ENCODE measurements at places on chromosomes 4 and X.

DNA sequence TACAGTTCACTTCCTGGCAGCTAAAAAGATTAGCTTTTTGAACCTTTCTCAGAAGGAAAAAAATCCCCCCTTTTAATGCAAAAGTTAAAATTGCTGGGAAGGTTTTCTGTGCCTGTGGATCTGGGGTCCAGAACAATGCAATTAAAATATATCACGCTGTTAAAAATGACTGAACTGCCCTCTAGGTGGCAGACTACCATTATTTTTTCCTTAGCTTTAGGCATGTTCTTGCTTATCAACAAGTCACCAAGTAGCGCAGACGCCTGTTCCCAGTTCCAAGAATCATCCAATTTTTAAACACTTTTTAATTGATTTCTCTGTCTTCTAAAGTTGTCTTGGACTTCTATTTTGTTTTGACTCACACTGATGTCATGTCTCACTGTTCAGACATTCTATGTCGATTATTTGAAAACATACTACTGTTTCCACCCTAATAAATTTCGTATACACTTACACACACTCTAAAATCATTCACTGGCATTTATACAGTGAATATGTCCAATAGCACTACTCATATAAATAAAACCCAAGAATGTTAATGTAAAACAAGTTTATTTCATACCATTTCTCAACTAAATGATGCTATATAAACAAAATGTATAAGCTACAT lies 661.6 kb downstream of the RAPGEF2 start:
- DNase-seq: peak; percentile 78

DNA sequence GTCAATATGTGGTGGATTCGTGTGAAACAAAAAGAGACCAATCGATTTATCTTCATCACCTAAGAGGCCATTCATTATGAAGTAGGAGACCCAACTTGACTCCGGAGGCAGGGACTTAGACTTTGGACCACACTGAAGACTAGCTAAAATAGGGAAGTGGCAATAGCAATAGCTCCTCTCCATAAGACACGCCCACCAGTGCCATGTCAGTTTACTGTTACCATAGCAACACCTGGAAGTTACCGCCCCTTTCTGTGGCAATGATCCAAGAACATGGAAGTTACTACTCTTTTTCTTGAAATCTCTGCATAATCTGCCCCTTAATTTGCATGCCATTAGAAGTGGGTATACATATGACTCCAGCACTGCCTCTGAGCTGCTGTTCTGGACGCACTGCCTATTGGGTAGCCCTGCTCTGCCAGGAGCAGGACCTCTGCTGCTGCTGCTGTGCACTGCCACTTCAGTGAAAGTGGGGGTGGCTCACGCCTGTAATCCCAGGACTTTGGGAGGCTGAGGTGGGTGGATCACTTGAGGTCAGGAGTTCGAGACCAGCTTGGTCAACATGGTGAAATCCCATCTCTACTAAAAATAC lies 163.2 kb downstream of the PRKX start:
- DNase-seq: no peak

DNA sequence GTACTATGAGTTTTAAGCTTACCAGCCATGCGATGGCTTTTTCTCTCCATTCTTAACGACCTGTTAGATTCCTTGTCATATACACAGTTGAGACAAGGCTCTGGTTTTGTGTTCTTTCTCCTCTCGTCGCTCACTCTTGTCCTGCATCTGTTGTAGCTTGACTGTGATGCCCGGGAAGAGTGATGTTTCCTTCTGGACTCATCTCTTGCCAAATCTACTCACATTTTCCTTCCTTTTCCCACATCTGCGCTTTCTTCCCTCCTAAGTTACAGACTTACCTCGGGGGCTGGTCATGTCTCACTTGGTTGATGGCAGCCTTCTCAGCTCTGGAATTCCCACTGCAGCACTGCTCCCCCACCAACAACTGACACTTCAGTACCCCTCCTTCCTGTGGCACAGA lies 4.8 kb upstream of the MAP7D3 start:
- no peak for DNase-seq

GRCh38 chr4:110644008-110644407 lies 21.1 kb upstream of the PITX2 start:
- DNase-seq: no peak

- DNase-seq: no peak
Observed at GRCh38 chr4:39637221-39637585, 1.5 kb downstream of the SMIM14 start.

DNA sequence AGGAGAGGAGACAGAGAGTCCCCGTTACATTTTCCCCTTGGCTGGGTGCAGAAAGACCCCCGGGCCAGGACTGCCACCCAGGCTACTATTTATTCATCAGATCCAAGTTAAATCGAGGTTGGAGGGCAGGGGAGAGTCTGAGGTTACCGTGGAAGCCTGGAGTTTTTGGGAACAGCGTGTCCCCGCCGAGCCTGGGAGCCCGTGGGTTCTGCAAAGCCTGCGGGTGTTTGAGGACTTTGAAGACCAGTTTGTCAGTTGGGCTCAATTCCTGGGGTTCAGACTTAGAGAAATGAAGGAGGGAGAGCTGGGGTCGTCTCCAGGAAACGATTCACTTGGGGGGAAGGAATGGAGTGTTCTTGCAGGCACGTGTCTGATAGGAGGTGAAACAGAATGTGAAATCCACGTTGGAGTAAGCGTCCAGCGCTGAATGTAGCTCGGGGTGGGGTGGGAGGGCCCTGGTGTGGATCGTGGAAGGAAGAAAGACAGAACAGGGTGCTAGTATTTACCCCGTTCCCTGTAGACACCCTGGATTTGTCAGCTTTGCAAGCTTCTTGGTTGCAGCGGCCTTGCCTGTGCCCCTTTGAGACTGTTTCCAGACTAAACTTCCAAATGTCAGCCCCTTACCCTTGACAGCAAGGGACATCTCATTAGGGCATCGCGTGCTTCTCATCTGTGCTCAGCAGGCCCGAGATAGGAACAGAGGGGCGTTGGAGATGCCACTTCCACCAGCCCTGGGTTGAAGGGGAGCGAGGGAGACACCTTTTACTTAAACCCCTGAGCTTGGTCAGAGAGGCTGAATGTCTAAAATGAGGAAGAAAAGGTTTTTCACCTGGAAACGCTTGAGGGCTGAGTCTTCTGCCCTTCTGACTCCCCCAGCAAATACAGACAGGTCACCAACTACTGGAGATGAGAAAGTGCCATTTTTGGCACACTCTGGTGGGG lies 2.7 kb downstream of the SHOX start:
- DNase-seq: no peak

- DNase-seq: no peak
Observed at GRCh38 chrX:39204945-39205344, 403.7 kb downstream of the MID1IP1 start.

DNA sequence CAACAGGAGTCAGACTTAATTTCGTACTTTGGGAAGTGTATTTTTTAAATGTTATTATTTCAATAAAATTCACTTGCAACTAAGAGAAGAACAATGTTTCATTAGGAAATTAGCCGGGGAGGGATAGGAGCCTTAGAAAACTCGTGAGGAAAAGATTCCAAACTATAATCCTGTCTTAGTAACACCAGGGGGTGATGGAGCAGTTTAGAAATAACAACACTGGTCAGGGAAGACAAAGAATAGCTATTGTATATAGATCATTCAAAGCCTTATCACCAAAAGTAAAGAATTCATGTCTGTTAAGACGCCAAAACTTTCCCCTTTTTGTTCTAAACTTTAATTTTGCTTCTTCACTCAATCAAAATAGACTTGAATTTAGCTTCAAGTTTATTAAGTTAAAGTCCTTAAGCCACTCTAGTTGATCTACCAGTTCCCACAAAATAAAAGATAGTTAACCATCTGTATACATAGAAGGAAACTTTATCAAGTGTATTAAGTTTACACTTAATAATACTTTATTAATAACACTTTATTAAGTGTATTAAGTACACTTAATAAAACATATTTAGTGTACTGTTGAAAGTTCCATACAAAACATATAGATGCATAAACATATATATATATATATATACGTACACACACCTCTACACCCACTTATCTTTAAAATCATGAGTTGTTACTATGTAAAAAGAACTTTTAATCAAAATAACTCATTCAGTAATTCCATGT lies 60.5 kb downstream of the ARAP2 start:
- DNase-seq: no peak

DNA sequence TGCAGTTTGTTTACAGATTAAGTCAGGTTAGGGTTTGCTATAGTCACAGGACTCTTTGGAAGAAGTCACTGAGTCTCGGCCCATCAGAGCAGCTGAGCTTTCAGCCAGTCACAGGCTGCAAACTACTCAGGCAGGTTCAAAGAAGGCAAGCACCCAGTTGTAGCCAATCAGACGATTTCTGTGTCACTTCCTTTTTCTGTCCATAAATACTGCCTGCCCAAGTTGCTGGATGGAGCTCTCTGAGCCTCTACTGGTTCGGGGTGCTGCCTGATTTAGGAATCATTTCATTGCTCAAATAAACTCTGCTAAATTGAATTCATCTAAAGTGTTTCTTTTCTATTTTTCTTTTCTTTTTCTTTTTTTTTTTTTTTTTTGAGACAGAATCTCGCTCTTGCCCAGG lies 7.3 kb upstream of the SH3BP2 start:
- no peak for DNase-seq

All from GM23338 (cell line).